ENCODE measurements at places on chromosomes 1 and 21.
A peak's percentile ranks its signal among the peaks of the same experiment; 100 is the strongest.

GRCh38 chr21:36690628-36691554, 8.0 kb upstream of the SIM2 start:
- DNase-seq, result no peak

DNA sequence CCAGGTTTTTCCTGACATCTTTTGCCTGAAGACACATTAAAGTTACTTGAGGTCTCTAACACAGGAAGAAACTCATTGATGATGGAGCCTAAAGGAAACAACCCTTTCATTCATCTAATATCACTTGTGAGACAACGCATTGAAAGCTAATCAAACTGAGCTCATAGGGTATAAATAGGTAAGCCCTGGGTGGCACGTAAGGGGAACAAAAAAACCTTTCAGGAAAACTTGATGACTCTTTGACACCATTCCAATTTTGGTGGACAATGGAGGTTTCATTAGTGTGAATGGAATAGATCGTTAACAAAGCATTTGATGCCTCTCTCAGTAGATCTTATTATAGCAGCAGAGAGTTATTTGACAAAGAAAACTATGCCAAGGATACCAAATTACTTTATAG, 80.7 kb upstream of the DUSP10 start:
- no peak for DNase-seq

GRCh38 chr1:169201084-169201619, 94.7 kb downstream of the ATP1B1 start:
- peak; percentile 45 for DNase-seq

GRCh38 chr21:26736449-26736848, 108.8 kb downstream of the ADAMTS1 start:
- no peak for DNase-seq

GRCh38 chr1:51750729-51751128, 127.8 kb downstream of the NRDC start:
- DNase-seq, result no peak

DNA sequence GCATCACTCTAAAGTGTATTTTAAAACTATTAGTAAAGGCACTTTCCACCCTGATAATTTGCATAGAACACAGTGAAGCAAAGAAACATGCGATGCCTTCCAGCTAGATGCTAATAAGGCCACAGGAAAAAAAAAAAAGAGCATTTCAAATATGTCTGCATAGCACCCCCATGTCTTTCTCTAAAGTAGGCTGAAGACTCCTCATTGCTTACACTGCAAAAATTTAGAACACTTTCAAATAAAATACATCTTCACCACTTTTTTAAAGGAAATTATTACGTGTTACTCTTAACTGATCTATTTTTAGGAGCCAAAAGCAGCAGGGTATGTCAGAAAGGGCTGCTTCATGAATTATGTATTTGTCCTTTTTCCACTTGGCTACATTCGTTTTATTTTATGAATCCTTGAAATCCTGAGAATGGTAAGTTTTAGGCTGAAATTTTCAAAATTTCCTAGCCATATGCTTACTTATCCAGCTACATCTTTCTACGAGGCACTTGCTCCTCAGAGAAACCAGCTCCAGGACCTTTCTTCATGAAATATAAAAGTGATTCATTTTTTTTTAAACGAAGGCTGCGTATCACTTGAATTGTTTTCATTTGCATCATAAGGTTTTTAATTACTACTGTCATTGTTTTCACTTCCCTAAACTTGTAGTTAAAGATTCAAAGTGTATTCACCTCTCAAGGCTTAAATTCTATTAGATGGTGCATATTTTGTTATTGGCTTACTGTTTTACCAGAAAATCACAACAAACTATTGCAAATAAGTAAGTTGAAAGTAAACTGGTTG, 513.0 kb downstream of the PTPRC start:
- no peak for DNase-seq

GRCh38 chr1:25756215-25756614, 43.8 kb upstream of the SELENON start:
- DNase-seq, result no peak

- DNase-seq, result no peak
These were observed 60.6 kb upstream of the AKT3 start for GRCh38 chr1:243910607-243911006.

- no peak for DNase-seq
These were observed 3.6 kb upstream of the SCAF4 start for GRCh38 chr21:31735511-31735992.

DNA sequence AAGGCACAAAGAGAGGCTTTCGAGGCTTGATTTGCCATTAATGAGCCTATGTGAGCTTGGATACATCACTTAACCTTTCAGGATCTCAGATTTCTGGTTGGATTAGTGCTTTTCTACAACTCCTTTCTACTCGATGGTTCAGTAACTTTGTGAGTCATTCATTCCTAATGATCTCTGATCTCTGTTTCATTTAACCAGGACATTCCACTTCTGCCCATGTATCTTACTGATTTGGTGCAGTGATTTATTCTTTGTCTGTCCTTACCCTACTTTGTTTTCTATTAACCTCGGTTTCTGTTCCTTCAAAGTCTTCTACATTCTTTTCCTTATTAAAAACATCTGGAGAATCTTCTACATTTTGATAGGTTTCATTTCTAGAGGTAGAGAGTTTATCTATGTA, 94.6 kb upstream of the ZBTB18 start:
- no peak for DNase-seq

DNA sequence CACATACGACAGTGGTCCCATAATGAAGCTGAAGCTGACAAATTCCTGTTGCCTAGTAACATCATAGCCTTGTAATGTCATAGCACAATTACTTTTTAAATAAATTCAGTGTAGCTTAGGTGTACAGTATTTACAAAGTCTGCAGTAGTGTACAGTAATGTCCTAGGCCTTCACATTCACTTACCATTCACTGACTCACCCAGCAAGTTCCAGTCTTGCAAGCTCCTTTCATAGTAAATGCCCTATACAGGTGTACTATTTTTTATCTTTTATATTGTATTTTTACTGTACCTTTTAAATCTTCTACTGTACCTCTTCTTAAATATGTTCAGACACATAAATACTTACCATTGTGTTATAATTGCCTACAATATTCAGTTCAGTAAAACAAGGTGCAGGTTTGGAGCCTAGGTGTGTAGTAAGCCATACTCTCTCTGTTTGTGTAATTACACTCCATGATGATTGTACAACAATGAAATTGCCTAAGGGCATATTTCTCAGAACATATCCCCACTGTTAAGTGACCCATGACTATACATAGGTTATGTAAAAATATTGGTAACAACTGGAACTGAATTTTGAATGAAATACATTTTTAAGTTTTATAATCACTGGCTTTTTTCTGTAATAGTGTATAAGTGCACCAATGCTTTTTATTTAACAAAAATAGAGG, 33.5 kb upstream of the ADAM30 start:
- DNase-seq, result no peak

GRCh38 chr21:46221664-46222435, 6.7 kb downstream of the LSS start:
- DNase-seq, result no peak
